Neural crest cell (in vitro differentiated cells): ENCODE measurements at places on chromosomes 16 and 17. TPM values are rescaled to one million over a fixed set of nuclear protein-coding genes. Genes with fewer than 3 reads are reported as not detected.

GRCh38 chr16:73226675-73227074 lies 178.7 kb upstream of the ZFHX3 start:
- no peak for DNase-seq

DNA sequence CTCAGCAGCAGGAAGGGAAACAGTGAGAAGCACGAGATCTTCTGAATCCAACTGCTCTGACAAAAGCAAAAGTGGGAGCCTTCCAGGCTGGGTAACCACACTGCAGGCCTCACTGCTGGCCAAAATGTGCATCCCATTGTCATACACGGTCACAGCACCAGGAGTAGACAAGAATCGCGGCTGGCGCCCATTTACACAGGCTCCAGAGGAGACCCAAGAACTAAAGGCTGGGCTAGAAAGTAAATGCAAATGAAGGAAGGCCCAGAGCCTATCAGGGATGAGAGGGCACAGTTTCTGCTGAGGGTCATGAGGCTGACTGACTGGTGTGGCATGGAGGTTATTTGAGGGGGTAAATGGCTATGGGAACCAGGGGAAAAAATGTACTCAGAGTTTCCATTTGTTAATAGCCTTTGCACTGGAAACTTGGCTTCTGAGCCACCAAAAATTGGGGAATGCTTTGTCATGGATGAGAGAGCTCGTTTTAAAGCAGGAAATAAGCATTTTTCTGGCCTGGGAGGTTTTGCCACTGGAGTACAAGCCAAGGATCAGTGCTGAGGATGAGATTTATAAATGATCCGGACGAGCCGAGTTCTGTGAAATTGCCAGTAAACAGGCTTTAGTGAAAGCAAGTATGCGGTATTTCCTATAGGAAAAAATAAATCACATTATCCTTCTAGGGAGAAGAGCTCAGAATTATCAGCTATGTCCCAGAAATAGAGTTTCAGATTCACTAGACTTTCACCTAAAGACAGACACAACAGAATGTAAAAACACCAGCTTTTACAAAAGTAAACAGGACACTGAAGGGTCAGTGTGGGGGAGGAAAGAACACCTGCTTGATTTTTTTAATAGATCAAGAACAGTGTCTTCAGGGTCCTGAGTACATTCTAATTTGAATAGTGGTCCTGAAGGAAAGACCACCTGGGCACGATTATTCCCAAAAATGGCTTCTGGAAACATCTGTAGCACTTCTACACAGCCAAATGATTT lies 66.9 kb upstream of the GSG1L start:
- no peak for DNase-seq

The RTN4RL1 gene
- 0.36 and 0.47 TPM in 2 replicates for total RNA-seq

The GDPD3 gene
- total RNA-seq, result 6.7 and 7.7 TPM in 2 replicates

DNA sequence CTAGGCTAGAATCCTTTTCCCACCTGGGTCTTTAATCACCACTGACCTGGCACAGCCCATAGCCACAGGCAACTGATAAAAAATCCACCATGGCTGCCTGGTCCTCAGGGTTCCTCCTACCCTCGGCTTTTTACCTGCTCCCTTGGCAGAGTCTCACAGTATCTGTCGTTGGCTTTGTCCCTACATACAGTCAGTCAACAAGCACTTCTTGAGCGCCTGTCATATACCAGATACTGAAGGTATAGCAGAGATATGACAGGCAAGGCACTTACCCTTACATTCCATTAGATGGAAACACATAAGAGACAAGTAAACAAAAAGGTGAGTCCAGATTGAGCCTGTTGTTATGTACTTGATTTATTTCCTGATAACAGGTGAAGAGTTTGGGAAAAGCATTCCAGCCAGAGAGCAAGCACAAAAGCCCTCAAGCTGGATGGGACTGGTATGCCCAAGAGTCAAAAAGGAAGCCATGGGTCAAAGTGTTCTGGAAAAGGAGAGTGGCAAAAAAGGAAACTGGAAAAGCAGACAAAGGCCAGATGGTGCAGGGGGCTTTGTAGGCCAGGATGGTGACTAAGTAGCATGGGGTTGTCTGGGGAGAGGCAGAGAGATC lies 247.0 kb downstream of the CHD9NB start:
- no peak for DNase-seq

The ABCA9 gene
- total RNA-seq, result 1.3 and 2.3 TPM in 2 replicates
